Muscle of leg (tissue), 16 donors: ENCODE measurements at places on chromosomes 3 and 15. TPM values are rescaled to one million over a fixed set of nuclear protein-coding genes. Genes with fewer than 3 reads are reported as not detected.

DNA sequence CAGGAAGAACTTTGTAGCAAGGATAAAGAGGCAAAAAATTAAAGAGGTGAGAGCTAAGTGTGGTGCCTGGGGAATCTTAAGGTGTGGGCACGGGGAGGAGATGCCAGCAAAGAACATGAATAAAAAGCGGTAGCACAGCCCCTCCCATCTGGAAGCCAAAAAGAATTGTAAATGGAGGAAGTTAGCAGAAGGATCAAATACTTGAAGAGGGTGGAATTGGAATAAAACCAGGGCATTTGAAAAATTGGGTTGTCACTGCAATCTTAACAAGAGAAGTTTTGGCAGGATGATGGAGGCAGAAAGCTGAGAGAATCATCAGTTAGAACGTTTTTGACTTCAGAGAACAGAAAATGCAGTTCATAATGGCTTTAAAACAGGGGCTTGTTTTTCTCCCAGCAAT, 2.4 kb downstream of the CCR2 start:
- H3K4me1 ChIP-seq = peaks cover 5% of the 10 kb centered on the region
- no peak for DNase-seq
- H3K27me3 ChIP-seq = peaks cover 4% of the 10 kb centered on the region
- no peak overlapping the region for H3K4me3 ChIP-seq
- no peaks in the 10 kb centered on the region for H3K36me3 ChIP-seq
- no peak overlapping the region for H3K27ac ChIP-seq

DNA sequence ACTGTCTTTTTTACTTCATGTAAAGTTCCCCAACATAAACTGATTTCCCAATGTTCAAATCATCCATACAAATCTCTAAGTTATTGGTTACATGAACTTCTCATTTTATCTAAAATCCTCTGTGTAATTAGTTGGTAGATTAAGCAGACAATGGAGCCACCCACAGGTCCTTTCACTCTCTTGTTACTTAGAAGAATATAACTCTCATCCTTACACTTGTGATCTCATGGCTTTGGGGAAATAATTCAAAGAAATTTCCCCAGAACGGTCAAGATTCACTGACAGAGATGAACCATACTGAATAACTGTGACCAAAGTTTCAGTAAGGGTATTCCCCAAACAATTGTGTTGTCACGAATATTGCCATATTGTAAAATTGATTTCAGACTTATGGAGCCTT, 1102.6 kb upstream of the EPHA6 start:
- no peak for DNase-seq
- no peak overlapping the region for H3K27ac ChIP-seq
- H3K4me1 ChIP-seq = no peaks in the 10 kb centered on the region
- H3K36me3 ChIP-seq = no peaks in the 10 kb centered on the region
- no peak overlapping the region for H3K4me3 ChIP-seq
- H3K27me3 ChIP-seq = no peaks in the 10 kb centered on the region

- DNase-seq = no peak
- peaks cover 67% of the 10 kb centered on the region for H3K36me3 ChIP-seq
- H3K27me3 ChIP-seq = no peaks in the 10 kb centered on the region
- H3K4me3 ChIP-seq = no peak overlapping the region
- H3K27ac ChIP-seq = no peak overlapping the region
These were observed 35.8 kb downstream of the CTNNB1 start for GRCh38 chr3:41234823-41235721.

DNA sequence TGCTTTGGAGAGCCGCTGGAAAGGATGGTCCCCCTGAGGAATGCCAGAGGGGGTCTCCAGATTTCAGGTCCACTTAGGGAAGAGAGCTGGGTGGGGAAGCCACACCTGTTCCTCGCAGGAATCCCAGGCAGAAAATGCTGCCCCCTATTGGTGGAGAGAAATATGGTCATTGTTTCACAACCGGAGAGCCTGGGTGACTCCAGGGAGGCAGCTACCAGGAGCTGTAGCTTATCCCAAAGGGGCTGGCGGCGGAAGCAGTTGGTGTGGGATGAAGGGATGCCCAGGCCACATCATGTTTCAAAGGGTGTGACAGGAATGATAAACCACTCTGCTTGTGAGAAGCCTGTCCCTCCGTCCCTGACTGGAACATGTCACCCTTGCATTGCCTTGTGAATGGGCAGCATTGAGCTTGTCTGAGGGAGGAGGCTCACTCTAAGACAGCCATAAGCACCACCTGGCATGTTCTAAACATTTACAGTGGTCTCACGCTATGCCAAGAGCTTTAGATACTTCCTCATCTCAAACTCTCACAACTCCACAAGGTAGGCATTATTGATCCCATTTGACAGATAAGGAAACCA, 34.5 kb downstream of the POMGNT2 start:
- H3K4me3 ChIP-seq = no peak overlapping the region
- H3K4me1 ChIP-seq = no peaks in the 10 kb centered on the region
- H3K27ac ChIP-seq = no peak overlapping the region
- no peaks in the 10 kb centered on the region for H3K36me3 ChIP-seq

DNA sequence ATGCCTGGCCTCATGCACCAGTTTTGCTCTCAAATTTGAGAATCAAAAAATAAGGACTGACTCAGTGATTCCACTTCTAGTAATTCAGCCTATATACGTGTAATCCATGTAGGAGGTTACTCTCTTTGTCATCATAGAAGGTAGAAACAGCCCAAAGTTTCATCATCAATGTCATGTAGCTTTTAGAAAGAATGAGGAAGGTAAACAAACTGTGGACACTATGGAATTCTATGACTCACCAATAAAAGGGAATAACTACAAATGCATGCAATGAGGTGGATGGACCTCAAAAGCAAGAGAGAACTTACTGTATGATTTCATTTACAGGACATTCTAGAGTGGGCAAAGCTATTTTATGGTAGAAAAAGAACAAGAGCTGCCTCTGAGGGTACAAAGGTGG, 93.2 kb upstream of the LRIG1 start:
- no peak for DNase-seq
- H3K27ac ChIP-seq = no peak overlapping the region
- no peak overlapping the region for H3K4me3 ChIP-seq
- peaks cover 22% of the 10 kb centered on the region for H3K4me1 ChIP-seq

The CTXN2 gene
- total RNA-seq = not detected
